ENCODE measurements at places on chromosomes 6 and 20. TPM values are rescaled to one million over a fixed set of nuclear protein-coding genes. Genes with fewer than 3 reads are reported as not detected.

The C2 gene
- total RNA-seq = 0.57 TPM

- DNase-seq = no peak
Measured at GRCh38 chr20:1625083-1625690, 5.4 kb upstream of the SIRPB1 start.

GRCh38 chr6:13918686-13919250 lies 6.0 kb upstream of the RNF182 start:
- DNase-seq = no peak

GRCh38 chr20:62344782-62345181 lies 22.3 kb downstream of the LAMA5 start:
- DNase-seq = no peak

DNA sequence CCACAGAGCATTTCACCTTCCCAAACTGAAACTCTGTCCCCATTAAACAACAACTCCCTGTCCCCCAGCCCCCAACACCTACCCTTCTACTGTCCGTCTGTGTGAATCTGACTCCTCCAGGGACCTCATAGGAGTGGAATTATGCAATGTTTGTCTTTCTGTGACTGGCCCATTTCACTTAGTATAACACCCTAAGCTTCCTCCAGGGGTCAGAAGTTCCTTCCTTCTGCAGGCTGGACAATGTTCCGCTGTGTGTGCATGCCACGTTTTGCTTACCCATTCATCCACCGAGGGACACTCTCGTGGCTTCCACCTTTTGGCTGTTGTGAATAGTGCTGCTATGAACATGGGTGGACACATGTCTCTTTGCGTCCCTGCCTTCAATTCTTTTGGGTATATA lies 37.6 kb upstream of the MPC1 start:
- no peak for DNase-seq

- DNase-seq = no peak
Measured at GRCh38 chr6:166578536-166579236, 7.8 kb downstream of the RAMACL start.

- no peak for DNase-seq
Measured at GRCh38 chr6:13375360-13375878, 47.1 kb upstream of the TBC1D7 start.

GRCh38 chr6:79862711-79863110 lies 84.6 kb downstream of the ELOVL4 start:
- no peak for DNase-seq

Data from activated CD4-positive, alpha-beta T cell treated with anti-CD3 and anti-CD28 coated beads, Interleukin-2, amount 10 ng/mL, durations not matched to agents 7 days and 5 days (primary cell).